Choroid plexus epithelial cell (primary cell): ENCODE measurements at places on chromosomes 7 and 10.

DNA sequence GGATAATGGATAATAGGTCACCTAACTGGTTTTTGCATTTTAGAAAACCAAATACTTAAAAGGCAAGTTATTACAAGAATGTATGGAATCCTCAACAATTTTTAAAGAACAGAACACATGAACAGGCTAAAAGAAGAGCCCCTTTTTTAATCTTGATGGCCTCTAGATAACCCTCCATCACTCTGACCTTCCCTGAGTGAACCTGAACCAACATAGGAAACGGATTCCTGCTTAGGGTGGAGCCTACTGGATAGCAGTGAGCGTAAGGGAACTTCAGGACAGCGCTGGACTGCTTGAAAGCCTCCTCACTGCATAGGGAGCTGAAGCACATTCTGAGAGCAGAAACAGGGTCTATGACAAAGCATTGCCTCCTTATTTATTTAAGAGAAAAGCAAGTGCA is 20.5 kb downstream of the TRPV5 start:
- no peak for DNase-seq

- no peak for DNase-seq
Measured at GRCh38 chr7:7519528-7519927, 16.1 kb downstream of the COL28A1 start.

DNA sequence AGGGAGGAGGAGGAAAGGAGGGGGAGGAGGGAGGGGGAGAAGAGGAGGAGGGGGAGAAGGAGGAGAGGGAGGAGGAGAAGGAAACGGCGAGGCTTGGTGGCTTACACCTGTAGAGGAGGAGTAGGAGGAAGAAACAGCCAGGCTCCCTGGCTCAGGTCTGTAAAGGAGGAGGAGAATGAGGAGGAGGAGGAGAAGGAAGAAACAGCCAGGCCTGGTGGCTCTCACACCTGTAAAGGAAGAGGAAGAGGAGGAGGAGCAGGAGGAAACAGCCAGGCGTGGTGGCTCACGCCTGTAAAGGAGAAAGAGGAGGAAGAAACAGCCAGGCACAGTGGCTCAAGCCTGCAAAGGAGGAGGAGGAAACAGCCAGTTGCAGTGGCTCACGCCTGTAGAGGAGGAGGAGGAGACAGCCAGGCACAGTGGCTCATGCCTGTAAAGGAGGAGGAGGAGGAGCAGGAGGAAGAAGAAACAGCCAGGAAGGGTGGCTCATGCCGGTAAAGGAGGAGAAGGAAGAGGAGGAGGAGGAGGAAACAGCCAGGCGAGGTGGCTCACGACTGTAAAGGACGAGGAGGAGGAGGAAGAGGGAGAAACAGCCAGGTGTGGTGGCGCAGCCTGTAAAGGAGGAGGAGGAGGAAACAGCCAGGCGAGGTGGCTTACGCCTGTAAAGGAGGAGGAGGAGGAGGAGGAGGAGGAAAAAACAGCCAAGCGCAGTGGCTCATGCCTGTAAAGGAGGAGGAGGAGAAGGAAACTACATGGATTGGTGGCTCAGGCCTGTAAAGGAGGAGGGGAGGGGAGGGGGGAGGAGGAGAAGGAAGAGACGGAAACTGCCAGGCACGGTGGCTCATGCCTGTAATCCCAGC is 14.9 kb upstream of the CRCP start:
- DNase-seq: peak; percentile 94

DNA sequence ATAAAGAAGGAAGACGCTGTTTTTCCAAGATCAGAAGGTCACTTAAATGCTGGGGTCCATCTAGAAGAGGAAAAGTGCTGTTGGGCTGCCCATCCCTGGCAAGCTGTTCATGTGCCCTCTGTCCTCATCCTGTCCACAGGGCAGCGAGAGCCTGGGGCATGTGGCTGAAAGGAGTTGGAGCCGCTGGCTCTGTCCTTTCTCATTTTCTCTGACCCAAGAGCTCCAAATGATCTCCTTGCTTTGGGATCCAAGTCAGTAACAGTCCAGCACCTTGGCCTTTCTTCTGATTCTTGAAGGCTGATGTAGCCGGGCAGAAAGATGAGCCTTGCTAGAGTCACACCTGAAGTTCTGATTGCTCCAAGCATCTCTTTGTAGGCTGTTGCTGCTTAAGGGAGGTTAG is 44.4 kb downstream of the SPDYE5 start:
- no peak for DNase-seq

DNA sequence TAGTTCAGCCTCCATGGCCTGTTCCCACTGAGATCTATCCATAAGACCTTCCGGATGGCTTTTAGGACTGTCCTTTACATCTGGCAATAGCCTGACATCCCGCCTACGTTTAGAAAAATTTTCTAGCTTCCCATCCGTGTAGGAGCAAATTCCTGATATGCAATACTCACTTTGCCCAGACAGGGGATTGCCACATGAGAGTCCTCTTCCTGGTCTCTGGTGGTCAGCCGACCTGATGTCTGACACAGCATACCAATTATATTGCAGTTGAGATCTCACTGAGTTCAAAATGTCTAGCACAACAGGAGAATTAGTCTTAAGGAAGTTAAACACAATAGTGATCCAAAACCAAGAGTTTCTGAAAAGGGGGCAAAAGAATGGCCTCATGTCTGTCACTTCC is 9.4 kb upstream of the ETV1 start:
- no peak for DNase-seq

DNA sequence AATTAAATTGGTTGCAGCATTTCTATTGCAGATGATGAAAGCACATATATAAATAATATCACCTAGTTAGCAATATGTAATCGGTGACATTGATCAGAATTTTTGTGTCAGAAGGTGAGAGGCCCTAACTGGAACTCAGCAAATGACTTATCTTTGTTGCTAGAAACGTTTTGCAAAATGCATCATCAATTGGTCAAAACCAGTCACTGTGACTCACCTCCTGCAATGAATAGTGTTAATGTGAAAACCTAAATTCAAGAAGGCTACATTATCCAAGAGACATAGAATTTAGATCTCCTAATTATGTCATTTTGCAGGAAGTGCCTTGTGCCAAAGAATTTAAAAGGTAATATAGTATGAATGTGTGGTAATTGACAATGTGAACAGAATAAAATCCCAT is 9.8 kb upstream of the PNLIPRP3 start:
- no peak for DNase-seq

GRCh38 chr10:77649333-77650331 is 12.0 kb upstream of the KCNMA1 start:
- DNase-seq: no peak

GRCh38 chr10:23158370-23158769 is 33.7 kb upstream of the PTF1A start:
- peak; percentile 81 for DNase-seq

DNA sequence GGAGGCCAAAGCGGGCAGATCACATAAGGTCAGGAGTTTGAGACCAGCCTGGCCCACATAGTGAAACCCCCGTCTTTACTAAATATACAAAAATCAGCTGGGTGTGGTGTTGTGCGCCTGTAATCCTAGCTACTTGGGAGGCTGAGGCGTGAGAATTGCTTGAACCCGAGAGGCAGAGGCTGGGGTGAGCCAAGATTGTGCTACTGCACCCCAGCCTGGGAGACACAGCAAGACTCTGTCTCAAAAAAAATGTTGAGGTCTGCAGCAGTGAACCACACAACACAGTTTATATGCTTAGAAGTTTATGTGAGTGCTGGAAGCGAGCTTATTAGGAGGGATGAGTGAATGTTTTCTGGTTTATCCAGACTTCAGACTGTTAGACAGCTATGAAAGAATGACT is 10.4 kb downstream of the LHPP start:
- DNase-seq: no peak

DNA sequence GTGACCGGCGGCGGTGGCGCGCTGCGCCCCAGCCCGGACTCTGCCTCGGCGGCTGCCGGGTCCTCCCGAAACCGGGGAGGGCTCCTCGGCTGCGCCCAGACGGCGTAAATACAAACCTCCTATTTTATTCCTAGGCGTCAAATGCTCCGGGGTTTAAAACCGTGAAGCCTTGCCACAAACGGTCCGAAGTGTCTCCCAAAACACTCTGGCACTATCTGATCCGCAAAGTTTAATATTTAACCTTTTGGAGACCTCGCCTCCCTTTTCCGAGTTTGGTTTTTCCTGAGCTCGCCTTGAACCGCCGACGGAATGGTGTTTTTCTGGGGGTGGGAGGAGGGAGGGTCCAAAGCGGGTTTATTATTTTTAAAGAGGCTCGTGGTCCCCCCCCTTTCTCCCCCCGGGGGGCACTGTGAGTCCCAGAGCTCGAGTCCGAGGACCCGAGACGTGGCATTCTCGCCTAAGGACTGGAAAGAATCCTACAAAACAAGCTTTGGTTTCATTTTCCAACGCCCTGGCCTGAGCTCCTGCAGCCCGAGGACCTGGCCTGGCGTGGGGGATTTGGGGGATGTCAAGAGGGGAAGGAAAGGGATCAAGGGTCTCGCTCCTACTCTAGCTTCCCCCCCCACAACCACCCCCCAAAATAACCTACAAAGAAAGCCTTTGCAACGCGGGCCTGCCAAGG is 1.8 kb downstream of the TNRC18 start:
- DNase-seq: peak; percentile 81

DNA sequence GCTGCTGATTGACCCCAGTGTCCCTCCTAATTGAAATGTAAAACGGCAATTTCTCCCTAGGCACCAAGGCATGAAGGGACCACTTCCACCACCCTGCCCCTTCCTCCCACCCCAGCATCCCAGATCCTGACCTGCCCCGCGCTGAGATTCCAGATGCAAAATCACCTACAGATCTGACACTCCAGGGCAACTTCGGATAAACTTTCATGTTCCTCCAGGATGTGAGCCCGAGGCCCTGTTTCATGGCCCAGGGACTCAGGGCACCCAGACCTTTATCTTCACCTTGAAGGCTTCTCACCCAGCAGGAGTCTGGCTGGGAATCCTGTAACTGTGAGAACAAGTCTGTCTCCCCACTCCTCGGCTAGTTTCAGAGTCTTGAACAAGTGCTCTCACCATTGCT is 361.8 kb downstream of the PLXNA4 start:
- DNase-seq: no peak

GRCh38 chr7:20963556-20964280 is 177.0 kb upstream of the SP8 start:
- no peak for DNase-seq

DNA sequence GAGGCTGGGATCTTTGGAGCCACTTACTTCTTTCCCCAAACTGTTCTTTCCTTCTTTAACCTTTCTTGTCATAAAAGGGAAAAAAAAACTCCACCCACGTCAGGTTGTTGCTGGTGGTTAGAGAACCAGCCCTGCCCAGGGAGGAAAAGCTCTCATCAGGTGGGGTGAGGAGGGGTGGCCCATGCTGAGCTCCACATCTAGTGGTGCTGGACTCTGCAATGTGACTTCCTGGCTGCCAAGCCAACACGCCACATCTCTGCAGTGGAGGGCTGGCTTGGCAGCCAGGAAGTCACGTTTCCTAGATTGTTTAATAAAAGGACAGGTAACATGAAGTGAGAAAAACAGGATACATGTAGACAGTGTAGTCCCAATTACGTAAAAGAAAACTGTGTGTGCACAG is 37.4 kb downstream of the WIPF3 start:
- DNase-seq: no peak

DNA sequence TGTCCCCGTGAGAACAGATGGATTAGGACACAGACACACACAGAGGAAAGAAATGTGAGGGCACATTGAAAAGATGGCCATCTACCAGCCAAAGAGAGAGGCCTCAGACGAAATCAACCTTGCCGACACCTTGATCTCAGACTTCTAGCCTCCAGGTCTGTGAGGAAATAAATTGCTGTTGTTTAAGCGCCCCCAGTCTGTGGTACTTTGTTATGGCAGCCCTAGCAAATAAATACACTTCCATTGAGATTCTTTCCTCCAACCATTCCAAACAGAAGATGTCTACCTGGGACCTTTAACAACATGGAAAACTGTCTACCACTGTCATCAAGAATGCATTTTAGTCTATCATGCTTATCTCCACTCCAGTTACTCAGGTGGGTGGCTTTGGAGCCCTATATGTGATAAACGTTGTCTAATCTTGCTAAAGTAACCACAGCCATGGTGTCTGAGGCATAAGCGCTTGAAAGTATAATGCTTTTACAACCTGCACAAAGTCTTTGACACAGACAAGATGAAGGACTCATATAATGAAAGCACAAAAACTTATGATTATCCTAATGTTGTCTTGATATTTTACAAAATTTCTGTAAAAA is 244.3 kb downstream of the MTERF1 start:
- DNase-seq: peak; percentile 57

DNA sequence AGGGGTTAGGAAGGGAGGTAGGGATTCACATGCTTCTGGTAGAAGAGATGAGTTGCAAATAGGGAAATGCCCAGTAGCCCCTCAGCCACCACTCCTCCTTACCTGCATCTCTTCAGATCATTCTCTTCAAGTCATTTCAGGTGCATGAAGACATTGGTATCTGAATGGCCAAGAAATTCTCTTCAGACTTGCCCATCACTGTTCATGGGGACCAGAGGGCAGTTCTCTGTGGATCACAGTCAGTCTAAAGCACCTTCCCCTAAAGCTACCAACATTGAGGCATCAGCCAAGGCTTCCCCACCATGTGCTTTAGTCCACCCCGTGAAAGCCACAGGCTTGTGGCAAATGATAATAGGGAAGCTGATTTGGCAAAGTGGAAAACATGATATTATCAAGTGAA is 319.4 kb upstream of the ZNF32 start:
- no peak for DNase-seq

GRCh38 chr10:78703593-78703992 is 365.2 kb upstream of the ZMIZ1 start:
- DNase-seq: no peak

GRCh38 chr7:11817111-11817740 is 14.8 kb downstream of the THSD7A start:
- DNase-seq: peak; percentile 36

DNA sequence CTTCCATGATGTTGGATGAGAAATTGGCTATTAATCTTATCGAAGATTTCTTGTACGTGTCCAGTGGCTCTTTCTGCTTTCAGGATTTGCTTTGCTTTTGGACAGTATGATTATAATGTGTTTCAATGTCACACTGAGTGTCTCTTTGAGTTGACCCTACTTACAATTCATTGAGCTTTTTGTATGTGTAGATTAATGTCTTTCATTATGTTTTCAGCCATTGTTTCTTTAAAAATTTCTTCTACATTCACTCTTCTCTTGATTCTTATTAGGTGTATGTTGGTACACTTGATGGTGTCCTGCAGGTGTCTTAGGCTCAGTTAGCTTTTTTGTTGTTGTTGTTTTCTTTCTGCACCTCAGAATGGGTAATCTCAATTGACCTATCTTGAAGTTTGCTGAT is 16.6 kb downstream of the PLAC9 start:
- DNase-seq: no peak

DNA sequence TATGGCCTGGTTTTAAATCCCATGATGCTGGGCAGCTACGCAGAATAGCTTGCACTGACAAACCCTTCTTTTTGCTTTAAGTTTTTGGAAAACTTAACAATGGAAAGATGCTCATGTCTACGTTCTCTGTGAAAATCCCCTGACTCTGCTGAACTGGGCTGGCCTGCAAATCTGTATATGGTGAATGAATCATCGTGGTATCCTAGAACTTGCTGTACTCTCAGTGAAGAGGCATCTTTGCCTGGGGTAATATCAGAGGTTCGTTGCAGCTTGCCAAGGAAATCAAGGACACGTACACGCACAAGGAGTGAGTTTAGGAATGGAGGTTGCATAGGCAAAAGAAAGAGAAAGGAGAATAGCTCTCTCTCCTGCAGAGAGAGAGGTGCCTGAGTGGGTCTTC is 382.0 kb upstream of the ADARB2 start:
- DNase-seq: no peak

GRCh38 chr10:100330079-100330478 is at the start of gene PKD2L1:
TSS of gene PKD2L1 (minus strand) at chr10:100330228. CDS start at chr10:100330103, 125 bp downstream.
- no peak for DNase-seq

- DNase-seq: peak; percentile 15
Measured at GRCh38 chr10:86367152-86367951, 757 bp upstream of the GRID1 start.
